ENCODE measurements at places on chromosomes 4 and X.

DNA sequence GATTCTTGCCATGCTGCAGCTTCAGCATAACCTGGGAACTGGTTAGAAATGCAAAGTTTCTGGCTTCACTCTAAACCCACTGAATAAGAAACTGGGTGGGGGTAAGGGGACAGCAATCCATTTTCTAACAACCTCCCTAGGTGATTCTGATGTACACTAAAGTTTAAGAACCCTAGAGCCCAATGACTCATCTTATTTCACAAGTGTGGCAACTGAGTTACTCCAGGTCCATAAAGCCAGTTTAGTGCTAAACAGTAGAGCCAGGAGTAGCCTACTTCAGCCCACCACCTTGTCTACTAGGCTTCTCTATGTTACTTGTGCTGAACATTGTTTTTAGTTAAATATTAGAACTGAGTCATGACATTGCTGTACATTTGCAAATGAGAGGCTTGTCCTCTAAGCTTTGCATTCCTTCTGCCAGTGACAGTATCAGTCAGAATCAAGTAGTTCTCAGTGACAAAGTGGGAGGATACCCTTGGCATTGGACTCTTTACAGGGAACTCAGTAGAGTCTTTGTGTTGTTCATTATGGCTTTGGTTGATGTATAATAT, 518.0 kb downstream of the RPA4 start:
- no peak for DNase-seq

GRCh38 chr4:189513421-189513820, 427.3 kb upstream of the FRG1 start:
- no peak for DNase-seq

DNA sequence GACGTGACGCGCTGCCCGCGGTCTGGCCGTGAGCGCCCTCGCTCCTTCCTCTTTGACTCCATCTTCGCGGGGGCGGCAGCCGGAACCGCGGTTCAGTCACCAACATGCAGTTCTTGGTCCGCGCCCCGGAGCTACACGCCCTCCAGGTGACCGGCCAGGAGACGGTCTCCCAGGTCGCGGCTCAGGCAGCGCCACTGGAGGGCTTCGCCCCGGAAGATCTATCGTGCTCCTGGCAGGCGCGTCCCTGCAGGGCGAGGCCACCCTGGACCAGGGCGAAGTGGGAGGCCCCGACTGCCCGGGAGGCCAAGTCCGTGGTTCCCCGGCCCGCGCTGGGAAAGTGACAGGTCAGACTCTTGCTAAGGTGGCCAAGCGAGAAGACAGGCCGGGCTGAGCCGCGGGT, 2.9 kb downstream of the TRIML2 start:
- no peak for DNase-seq

DNA sequence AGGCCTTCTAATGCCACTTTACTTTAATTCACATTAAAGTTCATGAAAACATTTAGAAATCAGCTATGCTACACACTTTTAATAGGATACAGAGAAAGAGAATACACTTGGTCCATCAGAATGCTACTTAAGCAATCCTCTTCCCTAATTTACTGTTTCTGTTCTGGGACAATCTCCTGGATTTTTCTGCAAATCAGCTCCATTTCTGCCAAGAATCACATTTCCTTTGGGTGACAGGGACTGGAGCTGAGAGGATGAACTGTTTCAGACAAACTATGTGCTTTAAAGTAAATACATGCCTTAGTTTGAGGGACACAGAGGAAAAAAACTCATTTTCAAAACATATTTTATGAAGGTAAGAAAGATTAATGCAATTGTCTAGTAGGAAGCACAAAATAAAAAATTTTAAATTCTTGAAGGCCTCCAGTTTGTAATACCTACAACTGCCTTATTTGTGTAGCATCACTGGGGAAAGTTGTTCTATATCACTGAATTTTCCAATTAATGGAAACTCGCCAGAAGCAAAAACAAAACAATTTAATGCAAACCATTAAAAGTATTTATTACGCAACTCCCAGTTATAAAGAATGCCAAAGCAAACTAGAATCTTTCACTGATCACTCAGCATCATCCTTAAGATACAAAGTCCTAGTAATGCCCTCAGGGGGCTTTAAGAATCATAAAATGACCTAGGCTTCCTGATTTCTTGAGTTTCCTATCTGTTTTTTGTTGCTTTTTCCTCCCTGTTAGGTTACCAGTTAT, 36.3 kb downstream of the BCLAF3 start:
- no peak for DNase-seq

GRCh38 chrX:20506739-20507138, 240.0 kb upstream of the RPS6KA3 start:
- no peak for DNase-seq

- DNase-seq = no peak
Observed at GRCh38 chr4:184897895-184898294, 72.1 kb upstream of the ACSL1 start.

DNA sequence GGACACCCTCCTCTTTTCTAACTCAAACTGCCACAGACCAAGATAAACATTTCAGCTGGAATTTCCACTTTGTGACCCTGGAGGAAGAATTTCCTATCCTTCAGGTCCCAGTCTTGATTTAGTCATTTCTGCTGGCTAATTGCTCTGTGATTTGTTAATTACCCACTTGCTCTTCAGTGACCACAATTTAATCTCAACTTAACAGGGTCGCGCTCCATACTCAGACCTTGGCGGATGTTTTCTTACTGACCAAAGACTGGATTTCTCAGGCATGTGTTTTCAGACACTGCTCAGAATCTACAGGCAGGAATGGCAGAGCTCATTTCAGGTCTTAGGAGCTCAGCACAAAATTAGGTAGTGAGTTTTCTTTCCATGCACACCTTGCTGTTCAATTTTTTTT, 188.9 kb downstream of the ASMT start:
- no peak for DNase-seq

GRCh38 chrX:105017641-105018040, 202.9 kb downstream of the TEX13A start:
- no peak for DNase-seq

- DNase-seq = no peak
Observed at GRCh38 chrX:44536198-44536597, 6.5 kb downstream of the FUNDC1 start.

GRCh38 chr4:47451657-47452056, 11.8 kb downstream of the COMMD8 start:
- DNase-seq = no peak

Measured in esophagus squamous epithelium (tissue), 5 donors.